NCI-H524 (cell line): ENCODE measurements at places on chromosomes 2 and 18.

DNA sequence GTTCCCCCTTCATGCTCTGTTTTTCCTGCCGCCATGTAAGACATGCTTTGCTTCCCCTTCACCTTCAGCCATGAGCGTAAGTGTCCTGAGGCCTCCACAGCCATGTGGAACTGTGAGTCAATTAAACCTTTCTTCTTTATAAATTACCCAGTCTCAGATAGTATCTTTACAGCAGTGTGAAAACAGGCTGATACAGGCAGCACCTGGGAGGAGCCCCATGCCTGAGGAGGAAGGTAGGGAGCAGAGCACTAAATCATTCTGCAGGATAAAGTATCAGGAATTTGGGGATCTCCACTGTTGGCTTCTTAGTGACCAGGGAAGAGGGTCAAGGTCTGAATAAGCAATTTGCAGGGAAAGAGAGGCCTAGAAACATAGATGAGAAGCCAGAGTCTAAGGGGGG is 78.0 kb downstream of the KCNF1 start:
- no peak for DNase-seq

- no peak for DNase-seq
Measured at GRCh38 chr2:120545521-120546047, 190.1 kb upstream of the GLI2 start.

GRCh38 chr2:23698721-23699579 is 228.0 kb downstream of the ATAD2B start:
- peak; percentile 82 for DNase-seq

GRCh38 chr2:231452799-231453508 is 11.3 kb downstream of the NCL start:
- peak; percentile 58 for DNase-seq

DNA sequence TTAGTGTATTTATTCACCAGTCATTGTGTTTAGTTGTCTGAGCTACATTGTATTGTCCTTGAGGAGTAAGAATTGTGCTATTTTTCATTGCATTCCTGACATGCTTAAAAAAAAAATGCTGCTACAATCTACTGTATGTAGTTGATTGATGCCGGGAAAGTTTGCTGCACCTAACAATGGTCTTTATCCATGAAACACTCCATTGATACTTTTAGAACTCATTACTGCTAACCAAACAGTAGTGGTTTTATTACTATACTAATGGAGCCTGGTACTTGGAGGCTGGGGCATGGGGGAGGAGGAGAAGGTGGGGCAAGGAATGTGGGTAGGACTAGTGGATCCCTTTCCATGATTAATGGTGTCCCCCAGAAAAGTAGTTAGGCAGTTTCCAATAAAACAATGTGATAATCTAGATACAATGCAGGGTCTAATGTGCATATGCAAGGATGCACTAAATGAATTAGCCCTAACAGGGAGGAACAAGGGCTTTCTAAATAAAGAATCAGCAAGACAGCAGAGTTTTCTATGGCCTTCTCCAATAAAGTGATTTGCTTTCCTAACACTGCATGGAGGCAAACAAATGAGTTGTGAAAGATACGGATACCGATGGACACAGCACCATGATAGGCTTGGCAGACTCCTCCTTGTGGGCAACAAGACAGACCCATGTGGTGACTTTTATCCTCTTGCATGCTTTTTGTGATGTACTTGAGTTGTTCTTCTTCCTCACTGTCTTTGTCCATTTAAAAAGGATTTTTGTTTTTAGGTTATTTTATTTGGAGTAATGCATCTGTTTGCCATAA is 78.5 kb downstream of the FMNL2 start:
- DNase-seq, result no peak

- no peak for DNase-seq
Measured at GRCh38 chr2:18456026-18456425, 104.4 kb downstream of the RDH14 start.

- DNase-seq, result no peak
Measured at GRCh38 chr2:12764849-12765605, 48.3 kb downstream of the TRIB2 start.

DNA sequence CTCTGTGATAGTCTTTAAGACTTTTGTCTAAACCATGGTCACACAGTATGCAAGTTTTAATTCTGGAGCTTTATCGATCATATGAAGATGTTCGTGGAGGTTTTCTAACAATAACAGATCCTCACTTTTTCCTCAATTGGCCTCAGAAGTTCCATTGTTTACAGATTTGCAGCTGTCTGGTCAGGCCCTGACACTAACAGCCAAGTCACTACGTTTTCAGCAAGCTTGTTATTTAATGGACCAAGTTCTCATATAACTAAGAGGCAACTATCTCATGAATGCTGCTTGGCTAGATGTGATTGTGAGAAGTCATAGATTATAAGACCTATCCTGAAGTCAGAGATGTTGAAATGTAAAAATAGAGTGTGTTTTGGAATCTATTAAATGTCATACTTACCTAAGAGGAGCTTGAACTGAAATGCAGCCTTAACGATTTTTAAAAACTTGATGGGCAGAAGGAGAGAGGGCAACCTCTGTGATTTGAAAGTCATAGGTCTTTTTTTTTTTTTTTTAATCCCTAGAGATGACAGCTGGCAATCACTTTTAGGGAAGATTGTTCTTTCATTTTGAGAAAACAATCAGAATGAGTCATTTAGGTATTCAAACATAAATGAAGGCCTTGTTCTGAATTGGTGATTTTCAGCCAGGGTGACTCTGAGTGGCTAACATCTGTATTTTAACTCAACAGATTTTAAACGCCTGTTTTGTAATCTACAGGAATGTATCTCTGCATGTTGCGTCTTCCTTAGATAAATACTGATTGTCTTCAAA is 48.4 kb upstream of the NEMP2 start:
- no peak for DNase-seq

DNA sequence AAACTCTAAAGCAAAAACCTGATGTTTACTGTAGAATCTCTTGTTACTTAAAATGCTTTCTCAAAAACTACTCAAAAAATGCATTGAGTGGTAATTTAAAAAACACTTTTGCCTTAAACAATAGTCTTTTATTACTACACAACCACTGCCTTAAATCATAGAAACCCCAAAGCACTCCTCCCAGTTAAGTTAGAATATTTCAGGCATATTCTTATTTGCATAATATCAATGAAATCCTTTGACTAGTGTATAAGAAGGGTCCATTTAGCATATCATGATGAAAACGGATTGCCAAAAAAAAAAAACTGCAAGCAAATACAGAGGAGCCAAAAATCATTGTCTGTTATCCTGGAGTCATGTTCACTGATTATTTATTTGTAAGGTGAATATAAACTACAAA is 119.2 kb downstream of the PTPRM start:
- DNase-seq, result no peak

DNA sequence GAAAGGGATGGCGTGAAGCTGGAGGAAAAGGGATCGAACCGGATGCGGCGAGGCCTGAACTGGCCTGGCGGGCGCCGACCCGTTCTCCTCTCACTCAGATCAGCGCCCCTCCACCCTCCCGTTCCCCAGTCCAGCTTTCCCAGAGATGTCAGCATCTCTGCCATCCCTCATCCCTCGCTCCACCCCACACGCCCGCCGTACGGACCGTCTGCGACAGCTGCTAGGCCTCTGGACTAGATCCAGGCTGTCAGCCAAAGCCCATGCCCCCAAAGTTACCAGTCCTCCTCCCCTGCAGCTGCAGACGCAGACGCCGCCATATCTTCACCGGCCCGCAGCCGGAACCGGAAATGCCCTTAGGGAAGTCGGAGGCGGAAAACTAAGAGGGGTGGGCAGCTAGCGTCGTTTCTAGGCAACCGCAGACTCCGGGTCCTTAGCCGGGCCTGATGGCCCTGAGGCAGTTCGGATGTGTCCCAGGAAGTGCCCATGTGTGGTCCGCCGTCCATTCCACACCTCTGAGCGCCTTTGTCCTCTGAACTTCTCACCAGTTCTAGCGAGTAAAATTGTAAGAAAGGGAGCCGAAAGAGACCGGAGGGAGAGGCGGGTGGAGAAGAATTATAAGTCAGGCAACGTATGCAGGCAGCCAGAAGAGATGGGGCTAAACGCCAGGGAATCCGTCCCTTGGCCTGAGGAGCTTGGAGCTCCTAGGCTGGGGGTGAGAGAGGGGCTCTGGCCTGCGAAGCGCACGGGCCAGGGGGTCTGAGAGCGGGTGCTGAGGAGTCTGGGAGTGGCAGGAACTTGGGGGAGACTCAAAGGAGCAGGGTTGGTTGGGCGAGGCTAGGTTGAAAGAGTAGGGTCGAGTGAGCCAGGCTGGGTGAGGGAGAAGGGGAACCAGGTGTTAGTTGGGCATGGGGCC is at the start of the genes RNF25 and STK36:
RNF25 (minus strand) TSS at position 349 of the 913 bp plus-strand sequence; CDS start at position 317, 32 bp downstream.
STK36 (plus strand) TSS at position 433 of the 913 bp plus-strand sequence. CDS start 744 bp downstream, outside the sequence.
- peak; percentile 49 for DNase-seq

DNA sequence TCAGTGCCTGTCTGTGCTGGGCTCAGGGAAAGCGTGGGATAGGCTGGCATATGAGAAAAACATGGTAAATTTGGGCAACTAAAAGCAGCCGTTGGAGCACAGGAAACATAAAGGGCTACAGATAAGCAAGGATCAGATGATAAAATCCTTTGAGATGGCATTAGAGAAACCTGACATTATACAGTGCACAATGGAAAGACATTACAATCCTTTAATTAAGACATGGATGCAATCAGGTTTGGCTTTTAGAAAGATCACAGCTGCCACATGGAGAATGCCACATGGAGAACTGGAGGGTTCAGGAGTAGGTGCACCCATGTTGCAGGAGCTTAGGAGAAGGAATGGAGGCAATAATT is 117.3 kb downstream of the CDC42EP3 start:
- DNase-seq, result peak; percentile 37

DNA sequence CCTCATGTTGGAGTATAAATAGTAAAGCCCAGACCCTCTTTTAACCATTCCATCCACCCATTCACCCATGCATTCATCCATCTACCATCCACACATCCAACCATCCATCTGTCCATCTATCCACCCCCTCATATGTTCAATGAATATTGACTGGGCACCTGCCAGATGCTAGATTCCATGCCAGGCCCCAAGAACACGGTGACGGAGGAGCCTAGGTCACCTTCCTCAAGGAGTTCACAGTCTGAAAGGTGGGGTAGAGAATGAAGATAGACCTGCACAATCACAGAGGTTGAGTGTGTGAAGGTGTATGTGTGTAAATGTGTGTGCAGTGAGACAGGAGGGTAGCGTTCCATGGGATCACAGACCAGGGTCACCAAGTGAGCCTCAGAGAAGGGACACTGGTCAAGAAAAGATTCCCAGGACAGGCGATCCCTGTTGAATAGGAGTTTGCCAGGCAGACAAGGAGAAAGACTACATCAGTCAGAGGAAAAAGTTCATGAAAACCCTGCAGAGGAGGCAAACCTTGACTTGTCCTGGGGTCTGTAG is 287.2 kb downstream of the CYP26B1 start:
- DNase-seq, result no peak

DNA sequence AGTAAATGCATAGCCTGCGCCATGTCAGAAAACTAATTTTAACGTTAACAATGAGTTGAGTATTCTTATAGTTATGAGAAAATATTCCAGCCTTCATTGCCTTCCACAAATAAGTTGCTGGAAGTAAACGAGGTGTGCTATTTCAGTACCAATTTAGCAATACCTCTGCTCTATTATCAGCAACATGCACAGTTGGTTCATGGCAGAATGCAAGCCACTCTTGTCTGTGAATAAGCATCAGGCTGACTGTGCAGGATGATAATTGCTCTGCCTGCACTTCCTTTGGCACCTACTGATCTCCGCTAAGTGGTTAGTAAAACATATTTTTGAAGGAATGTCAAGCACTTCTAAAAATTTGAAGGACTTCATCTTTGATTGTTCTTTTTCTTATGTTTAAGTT is 261.9 kb upstream of the SIX3 start:
- DNase-seq, result peak; percentile 39

DNA sequence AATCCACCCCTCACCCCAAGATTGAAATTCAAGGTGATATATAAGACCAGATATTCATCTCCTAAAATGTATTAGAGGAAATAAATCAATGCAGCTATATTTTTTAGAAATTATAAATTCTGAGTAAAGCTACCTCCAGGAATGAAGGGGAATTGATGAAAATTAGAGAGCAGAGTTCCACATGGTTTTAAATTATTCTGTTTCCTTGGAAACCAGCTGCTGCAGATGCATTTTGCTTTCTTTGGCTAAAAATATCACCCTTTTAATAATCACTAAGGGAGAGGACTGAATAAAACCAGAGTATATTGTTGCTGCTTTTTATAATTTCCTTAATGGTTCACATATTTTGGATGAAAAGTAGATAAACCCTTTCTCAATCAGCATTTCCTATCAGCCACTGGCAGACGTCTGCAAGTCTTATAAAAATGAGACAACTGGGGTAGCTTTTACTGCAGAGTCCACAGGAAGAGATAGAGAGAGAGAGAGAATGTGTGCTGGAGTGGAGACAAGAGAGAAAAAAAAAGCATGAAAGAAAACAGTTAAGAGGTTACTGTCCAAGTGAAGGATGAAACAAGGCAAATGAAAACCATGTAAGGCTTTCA is 2.0 kb downstream of the CSRNP3 start:
- peak; percentile 14 for DNase-seq

GRCh38 chr2:117232305-117232704 is 582.2 kb upstream of the DDX18 start:
- DNase-seq, result no peak

DNA sequence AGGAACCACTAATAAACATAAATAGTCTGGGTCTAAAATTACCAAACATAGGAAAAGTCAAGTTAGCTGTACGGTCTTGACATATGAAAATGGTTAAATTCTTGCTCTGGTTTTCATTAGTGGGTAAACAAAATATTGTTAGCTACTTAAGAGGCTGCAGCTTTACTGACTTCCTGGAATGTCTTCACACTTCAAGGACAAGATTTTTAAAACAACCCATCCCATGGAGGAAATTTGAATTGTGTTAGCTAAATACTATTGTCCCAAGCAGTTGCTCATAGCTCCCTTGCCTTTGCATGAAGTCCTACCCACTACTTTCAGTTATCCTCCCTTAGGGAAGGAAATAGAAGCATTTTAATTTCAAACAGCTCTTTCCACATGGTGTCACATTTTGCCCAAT is 128.5 kb downstream of the EPHA4 start:
- no peak for DNase-seq

GRCh38 chr2:10575609-10576280 is 114.0 kb downstream of the NOL10 start:
- no peak for DNase-seq

DNA sequence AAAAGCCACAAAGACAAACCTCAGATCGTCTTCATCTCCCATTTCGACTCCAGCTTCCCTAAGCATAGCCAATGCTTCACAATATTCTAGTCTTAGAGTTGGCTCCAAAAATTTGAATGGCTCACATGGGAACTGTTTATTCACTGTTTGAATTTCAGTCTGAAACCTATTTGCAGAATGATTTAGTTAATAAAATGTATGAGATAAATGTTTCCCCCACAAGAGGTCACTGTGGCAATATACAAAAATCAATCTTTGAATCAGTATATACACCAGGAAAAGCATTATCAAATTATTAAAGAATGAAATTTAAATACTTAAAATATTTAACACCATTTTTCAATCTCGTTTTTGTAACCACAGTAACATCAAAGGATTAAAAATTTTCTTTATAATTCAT is 40.0 kb upstream of the MCM6 start:
- peak; percentile 7 for DNase-seq

- DNase-seq, result no peak
Measured at GRCh38 chr2:236993286-236993685, 92.4 kb upstream of the COPS8 start.

DNA sequence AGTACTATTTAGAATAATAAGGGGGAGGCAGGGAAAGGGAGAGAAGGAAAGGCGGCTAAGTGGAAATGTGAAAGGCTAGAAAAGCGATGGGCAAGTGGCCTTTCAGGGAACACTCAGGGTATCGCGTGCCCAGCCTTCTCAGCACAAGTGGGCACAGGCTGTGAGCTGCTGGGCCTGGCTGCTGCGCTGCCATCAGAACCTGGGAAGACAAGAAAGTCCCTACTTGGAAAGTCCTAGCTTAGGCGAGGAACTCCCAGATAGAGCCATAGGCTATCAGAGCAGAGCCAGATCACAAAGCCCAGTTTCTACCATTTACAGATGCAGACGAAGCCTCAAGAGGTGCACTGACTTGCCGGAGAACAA is 9.8 kb upstream of the FZD7 start:
- DNase-seq, result no peak
